NCI-H1436 treated with DMSO at 0.1 percent for 48 hours (cell line): ENCODE measurements at places on chromosomes 16 and 17.

GRCh38 chr16:80107900-80108299, 432.9 kb upstream of the DYNLRB2 start:
- DNase-seq = no peak

DNA sequence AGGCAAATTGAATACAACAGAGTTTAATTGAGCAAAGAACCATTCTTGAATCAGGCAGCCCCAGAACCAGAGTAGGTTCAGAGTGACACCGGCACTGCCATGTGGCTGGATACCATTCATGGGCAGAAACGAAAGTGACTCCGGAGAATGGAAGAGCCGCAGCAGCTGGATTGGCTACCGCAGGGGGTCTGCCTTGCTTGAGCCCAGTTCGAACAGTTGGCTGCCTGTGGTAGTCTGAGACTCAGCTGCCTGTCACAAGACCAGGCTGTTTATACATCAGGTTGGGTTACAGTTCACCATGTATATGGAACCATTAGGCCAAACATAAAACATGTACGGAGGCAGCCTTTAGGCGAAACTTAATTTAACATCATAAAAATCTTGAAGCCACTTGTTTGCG, 205.2 kb upstream of the CHMP6 start:
- DNase-seq = no peak

DNA sequence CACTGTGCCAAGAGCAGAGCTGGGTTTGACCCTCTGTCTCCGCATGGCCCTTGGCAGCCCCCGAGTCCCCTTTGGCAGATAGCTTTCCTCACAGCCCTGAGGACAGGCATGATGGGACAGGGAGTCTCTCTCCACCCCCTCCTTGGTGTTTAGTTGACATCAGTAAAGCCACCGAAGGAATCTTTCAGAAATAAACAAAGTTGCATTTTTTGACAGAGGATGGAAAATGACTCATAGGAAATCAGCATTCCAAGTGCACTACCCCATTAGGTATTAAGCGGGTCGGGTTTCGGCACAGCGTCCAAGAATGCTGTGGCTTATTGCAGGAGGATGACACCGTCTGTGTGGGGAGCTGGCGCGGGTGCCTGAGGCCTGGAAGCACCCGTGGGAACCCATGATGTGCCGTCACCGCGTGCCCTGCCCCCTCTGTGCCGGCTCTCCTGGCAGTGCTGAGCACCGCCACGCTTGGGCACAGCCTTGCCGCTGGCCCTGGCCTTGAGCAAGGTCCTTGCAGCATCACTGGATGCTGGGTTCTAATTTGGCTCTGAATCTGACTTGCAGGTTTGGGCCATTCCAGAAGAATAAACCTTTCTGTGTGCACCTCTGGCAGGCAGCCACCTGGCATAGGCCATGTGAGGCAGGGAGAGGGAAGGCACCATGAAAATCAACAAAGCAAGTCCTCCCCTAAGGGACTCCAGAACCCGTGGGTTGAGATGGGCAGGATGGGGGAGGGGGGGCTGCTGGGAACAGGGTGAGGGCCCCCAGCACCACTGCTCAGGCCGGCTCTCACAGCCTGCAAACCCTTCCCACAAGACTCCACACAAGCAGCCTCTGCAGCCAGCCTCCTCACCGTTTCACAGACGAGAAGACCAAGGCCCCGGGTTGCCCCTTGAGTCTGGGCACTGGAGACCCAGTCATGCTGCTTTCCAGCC, 50.5 kb upstream of the ZNF469 start:
- DNase-seq = no peak

- no peak for DNase-seq
These were observed 1.6 kb downstream of the KIF22 start for GRCh38 chr16:29791845-29792807.
